ENCODE measurements at places on chromosomes 5 and 9.

DNA sequence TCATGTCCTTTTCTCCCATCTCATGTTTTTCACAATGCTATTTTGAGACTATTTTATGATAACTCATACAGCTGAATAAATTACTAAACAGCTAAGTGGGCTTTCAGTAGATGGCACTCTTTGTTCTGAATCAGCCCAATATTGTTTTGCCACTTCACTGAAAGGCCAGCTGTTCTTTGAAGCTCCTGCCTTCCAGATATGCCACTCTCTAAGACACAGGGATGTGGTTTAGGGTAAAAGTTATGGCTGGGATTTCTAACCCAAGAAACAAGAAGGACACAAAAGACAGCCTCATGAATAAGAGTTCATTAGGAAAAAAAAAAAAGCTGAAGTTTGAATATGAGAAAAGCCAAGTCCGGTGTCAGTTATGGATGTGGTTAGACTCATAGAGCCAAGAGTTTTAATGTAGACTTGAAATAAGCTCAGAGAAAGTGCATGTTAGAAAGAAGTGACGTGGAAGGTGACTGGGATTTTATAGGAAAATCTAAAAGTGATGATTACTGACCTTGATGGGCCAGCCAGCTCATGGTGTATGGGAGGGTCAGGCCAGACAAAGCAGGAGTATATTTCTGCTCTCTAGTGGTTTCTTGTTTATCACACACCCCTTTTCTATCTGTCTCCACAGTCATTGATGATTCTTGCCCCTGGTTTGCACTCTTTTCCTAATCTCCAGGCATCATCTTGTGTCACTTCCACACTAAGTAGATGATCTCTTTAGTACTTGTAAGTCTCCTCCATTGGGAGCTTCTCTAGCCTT is 488.5 kb downstream of the NR2F1-AS1 start:
- no peak for DNase-seq

DNA sequence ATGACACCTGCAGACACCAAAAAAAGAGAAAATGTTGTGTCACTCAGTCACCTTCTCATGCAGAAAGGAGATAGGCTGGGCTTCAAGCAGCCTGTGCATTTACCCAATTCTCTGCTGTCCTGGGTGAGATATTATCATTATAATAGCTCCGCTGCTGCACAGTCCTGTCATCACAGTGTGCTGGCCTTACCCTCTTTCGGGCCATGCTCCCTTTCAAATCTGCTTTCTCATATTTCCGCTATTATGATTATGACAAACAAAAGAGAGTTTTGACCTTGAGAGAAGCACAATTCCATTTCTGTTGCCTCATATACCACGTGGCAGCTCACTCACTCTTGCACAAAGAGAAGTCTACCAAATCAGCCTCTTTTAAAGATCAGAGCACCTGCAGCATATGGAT is 1350.1 kb upstream of the ACO1 start:
- no peak for DNase-seq

DNA sequence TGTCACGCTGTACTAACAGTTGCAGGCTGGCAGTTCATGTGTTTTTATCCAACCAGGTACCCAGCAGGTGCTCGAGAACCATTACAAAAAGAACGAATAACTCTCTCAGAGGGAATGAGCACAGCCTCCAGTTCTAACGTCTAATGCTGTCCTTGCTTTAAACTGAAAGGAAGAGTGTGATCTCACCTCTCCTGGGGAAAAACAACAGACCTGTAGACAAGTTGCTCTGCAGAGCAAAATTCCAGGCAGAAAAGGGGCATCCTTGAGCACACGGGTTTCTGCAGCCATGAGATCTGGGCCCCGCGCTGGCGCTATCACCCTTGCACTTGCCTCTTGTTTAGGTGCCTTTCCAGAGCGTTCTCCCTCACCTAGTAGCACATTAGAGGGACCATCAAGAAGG is 92.5 kb upstream of the DNAH5 start:
- DNase-seq: no peak

DNA sequence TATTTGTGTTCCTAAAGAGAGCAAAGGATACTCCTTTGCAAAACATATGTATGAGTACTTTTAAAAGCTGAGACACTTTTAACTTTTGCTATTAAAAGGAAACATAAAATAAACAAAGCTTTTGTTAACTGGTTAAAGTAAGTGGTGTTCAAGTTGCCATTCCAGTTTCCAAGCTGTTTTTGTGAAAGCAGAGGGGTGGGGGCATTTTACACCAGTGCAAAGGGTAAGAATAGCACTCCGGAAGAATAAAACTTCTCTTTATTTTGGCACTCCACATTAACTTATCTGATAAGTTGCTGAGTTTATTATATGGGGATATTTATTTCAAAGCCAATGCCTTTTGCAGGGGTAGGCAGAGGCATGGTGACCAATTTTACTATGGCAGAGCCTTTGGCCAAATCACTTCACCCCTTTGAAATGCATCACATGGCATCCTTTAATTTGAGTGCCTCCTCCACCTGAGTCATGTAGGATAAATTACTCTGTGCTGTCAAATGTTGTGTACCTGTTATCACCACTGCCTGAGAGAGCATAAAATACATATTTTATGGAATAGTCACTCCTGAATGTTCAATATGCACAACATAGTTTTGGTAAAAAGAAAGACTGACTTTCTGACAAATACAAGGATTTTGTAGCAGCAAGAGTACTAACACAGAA is 62.9 kb downstream of the MLLT3 start:
- DNase-seq: no peak

DNA sequence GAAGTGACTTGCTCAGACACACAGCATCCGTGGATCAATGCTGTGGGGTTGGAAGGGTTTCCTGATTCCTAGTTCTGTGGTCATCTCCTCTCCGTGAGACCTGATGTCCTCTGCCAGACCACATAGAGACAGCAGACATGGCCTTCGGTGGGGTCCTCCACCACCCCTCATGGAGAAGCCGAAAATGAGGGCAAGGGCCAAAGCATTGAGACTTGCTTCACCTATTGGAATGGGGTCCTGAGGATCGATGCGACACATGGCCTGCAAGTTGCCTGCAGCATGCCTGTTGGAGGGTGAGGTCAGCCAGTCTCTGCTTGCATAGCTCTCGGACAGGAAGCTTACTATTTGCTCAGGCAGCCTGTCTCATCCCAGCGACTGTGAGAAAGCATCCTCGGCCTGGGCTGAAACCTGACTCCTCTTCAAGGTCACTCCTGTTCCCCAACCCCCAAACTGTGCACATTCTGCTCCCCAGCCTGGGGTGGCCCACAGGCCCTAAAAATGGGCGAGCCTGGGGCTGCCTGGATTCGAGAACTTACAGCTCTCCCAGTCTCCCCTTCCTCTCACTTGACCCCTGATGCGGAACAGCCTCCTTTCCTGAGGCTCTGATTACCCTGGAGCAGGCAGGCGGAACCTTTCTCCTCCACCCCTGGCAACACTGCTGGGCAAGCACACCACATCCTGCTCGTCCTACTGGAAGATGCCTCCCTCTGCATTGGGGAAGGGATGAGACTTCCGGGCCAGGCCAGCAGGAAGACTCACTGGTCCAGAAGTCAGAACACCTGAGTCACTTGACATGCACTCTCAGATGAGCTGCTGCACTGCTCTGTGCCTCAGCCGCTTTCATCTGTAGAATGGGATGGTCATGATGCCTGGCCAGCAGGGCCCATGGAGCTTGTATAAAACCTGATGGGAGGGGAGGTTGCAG is 186.9 kb downstream of the RGS3 start:
- no peak for DNase-seq

DNA sequence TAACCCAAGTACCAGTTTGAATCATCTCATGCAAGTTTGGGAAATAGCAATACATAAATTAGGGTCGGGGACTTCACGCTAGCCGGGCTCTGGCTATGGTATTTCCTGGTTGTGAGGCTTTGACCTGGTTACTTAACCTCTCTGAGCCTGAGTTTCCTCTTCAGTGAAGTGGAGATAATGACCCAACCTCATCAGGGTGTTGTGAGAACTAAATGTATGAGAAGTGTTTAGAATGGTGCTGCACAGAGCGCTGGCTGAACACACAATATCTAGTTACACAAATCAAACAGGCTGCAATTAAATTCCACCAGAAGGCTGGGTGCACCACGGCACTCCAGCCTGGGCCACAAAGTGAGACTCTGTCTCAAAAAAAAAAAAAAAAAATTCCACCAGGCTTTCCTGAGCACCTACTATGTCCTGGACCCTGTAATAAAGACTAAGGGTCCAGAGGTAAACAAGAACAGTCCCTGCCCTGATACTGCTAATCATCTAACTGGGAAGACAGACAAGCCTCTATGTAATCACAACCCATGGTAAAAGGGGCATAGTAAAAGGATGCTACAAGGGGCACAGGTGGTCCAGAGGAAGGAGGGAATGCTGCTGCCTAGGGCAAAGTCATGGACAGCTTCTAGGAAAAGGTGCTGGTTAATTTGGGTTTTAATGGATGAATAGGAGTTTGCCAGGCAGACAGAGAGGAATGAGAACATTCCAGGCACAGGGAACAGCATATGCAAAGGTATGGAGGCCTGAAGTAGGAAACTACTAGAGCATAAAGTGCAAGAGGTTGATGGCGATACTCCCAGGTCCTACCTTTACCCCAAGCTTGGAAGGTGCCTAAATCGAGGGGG is 27.7 kb downstream of the DUSP1 start:
- DNase-seq: no peak

- no peak for DNase-seq
Measured at GRCh38 chr9:35730486-35730854, 1.5 kb downstream of the TLN1 start.

GRCh38 chr5:133639850-133640528 is 27.6 kb upstream of the FSTL4 start:
- no peak for DNase-seq

- DNase-seq: no peak
Measured at GRCh38 chr9:34440017-34440416, 18.4 kb downstream of the FAM219A start.

- DNase-seq: no peak
Measured at GRCh38 chr9:120256146-120256545, 323.8 kb downstream of the CDK5RAP2 start.

GRCh38 chr5:61657686-61658085 is 325.6 kb downstream of the ZSWIM6 start:
- DNase-seq: peak; percentile 10

DNA sequence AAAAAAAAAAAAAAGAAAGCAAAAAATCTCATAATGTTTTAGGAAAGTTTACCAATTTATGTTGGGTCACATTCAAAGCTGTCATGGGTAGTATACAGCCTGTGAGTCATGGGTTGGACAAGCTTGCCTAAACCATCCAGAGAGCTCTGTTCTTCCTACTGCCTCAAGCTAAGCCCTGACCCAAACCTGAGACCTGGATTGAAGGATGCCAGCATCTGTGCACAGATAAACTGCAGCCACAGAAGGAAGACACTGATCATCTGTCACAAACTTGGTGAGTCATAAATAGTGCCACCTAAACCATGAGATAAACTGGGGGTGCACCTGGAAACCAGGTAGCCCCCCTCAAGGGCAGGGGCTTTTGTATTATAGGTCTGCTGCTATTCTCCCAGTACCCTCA is 31.0 kb downstream of the CSF2 start:
- DNase-seq: peak; percentile 62

DNA sequence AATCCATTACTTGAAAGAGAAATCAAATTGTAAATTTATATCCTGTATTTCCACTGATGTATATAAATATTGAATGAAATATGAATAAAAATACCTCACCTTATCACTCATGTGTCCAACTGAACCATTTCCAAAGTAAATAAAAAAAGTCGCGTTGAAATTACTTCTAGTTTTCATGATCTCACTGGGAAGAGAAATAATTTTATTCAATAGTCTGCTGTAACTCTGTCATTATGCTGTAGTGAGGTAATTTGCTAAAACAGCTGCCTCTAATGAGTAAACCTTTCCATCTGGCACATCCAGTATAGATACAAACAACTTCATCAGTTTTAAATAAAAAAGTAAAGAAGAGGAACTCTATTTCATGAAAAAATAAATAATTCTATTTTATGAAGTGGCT is 611.5 kb downstream of the ZNF608 start:
- DNase-seq: no peak

DNA sequence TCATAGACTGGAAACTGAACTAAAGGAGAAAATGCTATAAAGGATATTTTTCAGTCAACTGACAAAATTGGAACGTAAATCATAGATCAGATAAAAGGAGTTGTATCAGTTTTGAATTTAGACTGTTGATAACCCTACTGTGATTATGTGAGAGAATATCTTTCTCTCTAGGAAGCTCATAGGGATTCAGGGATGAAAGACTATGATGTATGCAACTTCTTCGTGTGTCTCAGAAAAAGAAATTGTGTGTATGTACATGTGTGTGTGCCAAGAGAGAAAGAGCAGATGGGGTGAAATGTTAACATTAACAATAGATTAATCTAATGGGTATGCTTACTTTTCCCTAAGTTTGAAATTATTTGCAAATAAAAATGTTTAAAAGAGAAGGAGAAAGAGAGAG is 30.7 kb upstream of the C5orf58 start:
- no peak for DNase-seq

- DNase-seq: no peak
Measured at GRCh38 chr5:36600917-36601527, 5.4 kb upstream of the SLC1A3 start.

DNA sequence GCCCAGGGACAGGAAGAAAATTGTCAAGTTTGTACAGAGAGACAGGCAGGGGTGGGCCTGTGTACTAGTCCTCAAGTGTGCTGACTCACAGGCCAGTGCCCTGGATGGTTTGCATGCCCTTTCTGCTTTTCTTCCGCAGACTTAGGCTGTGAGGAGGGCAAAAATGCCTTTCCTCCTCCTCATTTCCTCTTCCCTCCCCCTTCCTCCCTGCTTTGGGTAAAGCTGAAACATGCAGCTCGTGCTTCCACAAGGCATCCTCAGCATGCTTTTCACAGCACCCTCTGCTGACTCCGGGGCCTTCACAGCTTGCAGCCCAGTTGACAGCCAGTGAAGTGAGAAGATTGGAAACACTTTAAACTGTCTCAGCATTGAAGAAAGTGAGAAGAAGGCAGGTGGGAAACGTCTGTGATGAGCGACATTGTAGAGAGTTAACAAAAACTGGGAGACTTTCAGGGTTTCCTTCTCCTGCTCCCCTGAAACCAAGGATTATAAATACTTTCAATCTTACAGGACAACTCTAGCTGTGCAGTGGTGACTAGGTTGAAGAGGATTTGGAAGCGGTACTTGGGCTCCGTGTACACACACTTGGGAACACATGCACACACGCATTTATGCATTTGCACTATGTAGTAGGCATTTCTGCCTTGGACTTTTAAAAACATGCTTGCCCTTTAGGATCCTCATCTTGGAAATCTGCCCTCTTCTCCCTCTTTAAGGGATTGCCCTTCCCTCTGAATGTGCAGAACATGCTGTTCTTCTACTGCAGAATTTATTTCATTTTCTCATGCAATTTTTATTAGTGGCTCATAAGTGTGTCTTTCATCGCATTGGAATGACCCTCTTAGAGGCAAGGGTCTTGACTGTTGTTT is 138.8 kb downstream of the GRIA1 start:
- no peak for DNase-seq

GRCh38 chr9:98635374-98635773 is 73.4 kb downstream of the GABBR2 start:
- no peak for DNase-seq

DNA sequence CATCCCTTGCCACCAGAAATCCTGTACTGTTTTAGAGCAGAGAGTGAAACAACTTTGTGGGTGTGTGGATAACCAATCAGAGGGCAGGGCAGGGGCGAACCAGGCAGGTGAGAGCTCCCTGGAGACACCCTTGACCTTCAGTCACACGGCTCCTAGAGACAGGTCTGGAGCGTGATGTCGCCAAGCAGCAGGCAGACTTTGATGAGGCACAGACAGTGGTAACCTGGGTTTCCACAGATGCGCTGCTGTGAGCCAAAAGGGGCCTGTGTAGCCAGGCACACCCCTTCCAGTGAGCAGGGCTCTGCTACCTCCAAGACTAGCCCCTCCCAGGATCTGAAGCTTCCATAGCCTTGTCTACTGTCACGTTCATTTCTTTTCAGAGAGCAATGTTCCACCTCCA is 317.8 kb upstream of the ADCY2 start:
- DNase-seq: no peak
